ENCODE measurements at places on chromosomes 16 and 17.

GRCh38 chr17:66715076-66715675 lies 119.7 kb upstream of the CACNG5 start:
- no peak for DNase-seq

DNA sequence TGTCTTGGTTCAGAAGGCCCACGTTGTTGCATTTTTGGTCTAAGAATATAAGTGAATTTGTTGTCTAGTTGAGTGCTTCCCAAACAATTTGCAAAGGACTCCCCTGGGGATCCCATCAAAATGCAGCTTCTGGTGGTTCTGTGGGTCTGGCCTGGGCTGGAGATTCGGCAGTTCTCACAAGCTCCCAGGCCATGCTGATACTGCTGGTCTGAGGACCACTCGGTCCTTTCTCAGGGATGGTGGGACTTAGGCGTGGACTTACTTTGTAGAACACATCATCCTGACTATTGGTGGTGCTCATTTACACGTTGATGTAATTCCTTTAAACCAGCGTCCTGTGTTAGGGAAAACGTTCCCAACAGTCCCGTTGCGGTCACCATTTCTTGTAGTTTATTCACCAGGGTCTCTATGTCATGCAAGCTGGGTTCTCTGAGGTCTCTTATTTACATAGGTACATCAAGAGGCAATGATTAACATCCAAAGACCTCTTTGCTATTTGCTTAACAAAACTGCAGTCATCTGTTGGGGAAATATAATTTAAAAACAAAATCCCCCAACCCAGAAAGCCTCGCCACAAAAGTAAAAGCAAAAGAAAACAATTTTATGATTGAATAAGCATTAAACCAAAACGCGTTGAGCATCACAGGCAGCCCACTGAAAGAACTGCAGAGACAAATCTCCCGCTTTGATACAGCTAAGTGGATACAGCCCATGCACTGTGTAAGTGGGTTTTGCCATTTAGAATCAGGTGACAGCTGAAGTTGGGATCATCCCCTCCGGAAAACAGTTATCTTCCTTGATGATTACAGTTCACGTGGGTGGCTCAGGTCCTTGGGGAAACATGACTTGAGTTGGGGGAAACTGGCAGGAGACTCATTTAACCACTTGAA lies 39.0 kb upstream of the SEC14L1 start:
- no peak for DNase-seq

DNA sequence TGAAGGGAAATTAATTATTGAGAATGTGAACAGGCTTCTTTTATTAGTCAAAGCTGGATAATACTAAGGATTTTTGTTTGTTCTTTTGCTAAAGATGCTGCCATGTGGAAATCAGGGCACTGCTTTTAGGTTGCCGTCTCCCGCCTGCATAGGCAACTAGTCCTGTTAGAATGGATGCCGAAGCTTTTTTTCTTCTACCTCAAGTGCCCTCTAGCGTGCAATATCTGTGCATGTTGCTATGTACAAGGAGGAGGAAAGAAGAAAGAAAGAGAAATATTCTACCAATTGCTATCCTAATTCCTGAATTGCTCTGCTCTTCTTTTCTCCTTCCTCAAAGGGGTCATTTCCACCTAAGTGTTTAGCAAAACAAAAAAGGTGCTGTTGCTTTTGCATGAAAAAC lies 5.2 kb upstream of the CDH8 start:
- no peak for DNase-seq

- DNase-seq, result no peak
These were observed 7.6 kb upstream of the PHKG2 start for GRCh38 chr16:30740364-30741251.

- no peak for DNase-seq
These were observed 21.2 kb upstream of the SP6 start for GRCh38 chr17:47872019-47872650.

- no peak for DNase-seq
These were observed 9.3 kb downstream of the SLC47A2 start for GRCh38 chr17:19706791-19707727.

- no peak for DNase-seq
These were observed 75.1 kb downstream of the CYTH1 start for GRCh38 chr17:78707016-78707415.

- no peak for DNase-seq
These were observed 837 bp upstream of the PRDM7 start for GRCh38 chr16:90077757-90078578.

DNA sequence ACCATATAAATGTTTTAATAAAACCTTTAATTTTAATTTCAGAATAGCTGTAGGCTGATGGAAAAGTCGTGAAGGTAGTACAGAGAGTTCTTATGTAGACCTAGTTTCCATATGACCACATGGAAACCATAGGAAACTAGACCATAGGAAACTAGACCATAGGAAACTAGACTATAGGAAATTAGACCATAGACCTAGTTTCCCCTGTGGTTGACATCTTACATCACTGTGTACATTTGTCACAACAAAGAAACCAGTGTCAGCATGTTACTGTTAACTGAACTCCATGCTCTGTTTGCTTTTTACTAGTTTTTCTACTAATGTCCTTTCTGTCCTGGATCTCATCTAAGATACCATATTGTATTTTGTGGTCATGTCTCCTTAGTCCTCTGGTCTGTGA lies 14.6 kb downstream of the NUDT7 start:
- no peak for DNase-seq

DNA sequence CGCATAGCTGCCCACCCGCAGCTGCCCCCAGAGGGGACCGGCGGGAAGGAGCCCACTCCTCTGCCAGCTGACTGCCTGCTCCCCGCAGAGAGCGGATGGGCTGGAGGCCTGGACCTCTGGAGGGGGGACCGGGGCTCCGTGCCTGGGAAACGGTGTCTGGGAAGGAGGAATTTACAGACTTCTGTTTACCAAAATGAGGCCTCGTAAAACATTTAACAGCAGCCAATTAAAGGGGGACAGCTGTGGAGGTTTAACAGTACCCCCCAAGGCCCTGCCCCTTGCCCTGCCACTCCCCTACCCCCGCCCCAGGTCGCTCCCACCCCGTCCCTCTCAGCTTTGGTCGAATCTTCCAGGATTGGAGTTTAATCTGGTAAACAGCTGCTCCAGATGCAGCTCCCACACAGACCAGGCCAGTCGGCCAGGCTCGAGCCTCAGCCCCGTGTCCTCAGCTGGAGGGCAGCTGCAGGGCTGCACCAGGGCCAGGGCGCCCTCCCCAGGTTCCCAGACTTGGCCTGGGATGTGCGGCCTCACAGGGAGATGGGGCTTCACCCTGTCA lies 41.1 kb downstream of the BAHCC1 start:
- DNase-seq, result no peak

Data from stimulated activated CD4-positive, alpha-beta T cell treated with anti-CD3 and anti-CD28 coated beads, Interleukin-1b, Interleukin-23, amount 100 ng/mL, for 24 hours (primary cell).